Osteocyte (in vitro differentiated cells): ENCODE measurements at places on chromosomes 7 and 10. TPM values are rescaled to one million over a fixed set of nuclear protein-coding genes. Genes with fewer than 3 reads are reported as not detected.

PTPRZ1 gene
- 0.38 TPM in 1 of 2 replicates, not detected in the other for total RNA-seq

- no peaks in the 10 kb centered on the region for H3K36me3 ChIP-seq
- no peaks in the 10 kb centered on the region for H3K27me3 ChIP-seq
- H3K4me1 ChIP-seq: peaks cover 30% of the 10 kb centered on the region
- no peak for DNase-seq
- H3K4me3 ChIP-seq: no peak overlapping the region
- H3K27ac ChIP-seq: no peak overlapping the region
Observed at GRCh38 chr10:33381451-33382215, 47.2 kb upstream of the NRP1 start.

DNA sequence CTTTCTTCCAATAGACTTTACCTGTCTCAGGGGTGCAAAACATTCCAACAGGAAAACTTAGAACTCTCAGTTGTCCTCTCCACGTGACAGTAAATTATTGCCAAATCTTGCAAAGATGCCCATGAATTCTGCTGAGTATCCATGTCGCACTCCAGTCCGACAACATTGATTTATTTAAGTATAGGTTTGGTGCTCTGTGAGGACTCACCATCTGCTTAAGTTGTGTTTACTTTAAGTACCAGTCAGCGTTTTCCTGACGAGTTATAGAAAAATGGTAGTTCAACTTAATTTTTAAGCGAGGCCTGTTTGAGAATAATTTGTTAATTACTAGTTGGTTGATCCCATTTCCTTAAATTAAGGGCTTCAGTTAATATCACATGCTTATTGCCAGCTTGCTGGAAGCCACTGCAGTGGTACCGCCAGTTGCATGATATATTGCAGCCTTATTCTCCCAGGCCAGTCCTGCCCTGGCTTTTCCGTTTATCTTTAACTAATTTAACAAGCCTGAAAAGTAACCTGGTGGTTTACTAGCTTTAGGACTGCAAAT lies 27.8 kb downstream of the CREB5 start:
- H3K27me3 ChIP-seq: no peaks in the 10 kb centered on the region
- no peak for DNase-seq

GRCh38 chr7:77438131-77438530 lies 22.0 kb upstream of the GSAP start:
- H3K4me1 ChIP-seq: peaks cover 35% of the 10 kb centered on the region
- no peaks in the 10 kb centered on the region for H3K27me3 ChIP-seq
- DNase-seq: no peak
- no peaks in the 10 kb centered on the region for H3K36me3 ChIP-seq
- H3K27ac ChIP-seq: no peak overlapping the region

GRCh38 chr10:103665162-103665889 lies 171.8 kb downstream of the NEURL1 start:
- no peak for DNase-seq
- peak overlapping the region; percentile 9 for H3K27ac ChIP-seq
- H3K4me1 ChIP-seq: peaks cover 42% of the 10 kb centered on the region
